ENCODE measurements at places on chromosomes 2 and 18.

GRCh38 chr18:498931-499775, 1.3 kb downstream of the COLEC12 start:
- DNase-seq, result peak; percentile 71

GRCh38 chr2:198405311-198405710, 600.9 kb downstream of the PLCL1 start:
- DNase-seq, result no peak

DNA sequence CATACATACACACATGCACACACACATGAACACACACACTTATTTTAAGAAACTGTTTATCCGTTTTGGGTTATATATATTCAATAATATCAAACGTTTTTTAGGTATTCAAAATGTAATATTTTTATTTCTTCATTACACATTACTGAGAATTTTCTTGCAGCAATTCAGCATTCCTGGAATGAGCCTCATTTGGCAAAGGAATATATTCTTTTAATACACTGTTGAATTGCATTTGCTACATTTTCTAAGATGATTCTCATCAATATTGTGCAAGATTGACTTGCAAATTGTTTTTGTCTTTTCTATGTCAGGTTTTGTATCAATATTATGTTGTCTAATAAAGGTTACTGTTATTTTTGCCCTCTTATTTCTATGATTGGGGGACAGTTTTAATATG, 276.1 kb upstream of the CYP26B1 start:
- DNase-seq, result no peak

GRCh38 chr2:179417436-179417949, 152.9 kb upstream of the SESTD1 start:
- DNase-seq, result no peak

GRCh38 chr18:34595690-34596089, 114.4 kb upstream of the DTNA start:
- peak; percentile 28 for DNase-seq

- no peak for DNase-seq
These were observed 79.6 kb upstream of the B3GNT7 start for GRCh38 chr2:231315896-231316295.

- no peak for DNase-seq
These were observed 46.3 kb upstream of the TEX51 start for GRCh38 chr2:126852361-126852760.

GRCh38 chr18:63956755-63957154, 7.7 kb downstream of the HMSD start:
- no peak for DNase-seq

- DNase-seq, result no peak
These were observed 31.0 kb downstream of the RAB10 start for GRCh38 chr2:26064846-26065245.

GRCh38 chr2:216789081-216789480, 70.8 kb downstream of the TNP1 start:
- DNase-seq, result no peak

DNA sequence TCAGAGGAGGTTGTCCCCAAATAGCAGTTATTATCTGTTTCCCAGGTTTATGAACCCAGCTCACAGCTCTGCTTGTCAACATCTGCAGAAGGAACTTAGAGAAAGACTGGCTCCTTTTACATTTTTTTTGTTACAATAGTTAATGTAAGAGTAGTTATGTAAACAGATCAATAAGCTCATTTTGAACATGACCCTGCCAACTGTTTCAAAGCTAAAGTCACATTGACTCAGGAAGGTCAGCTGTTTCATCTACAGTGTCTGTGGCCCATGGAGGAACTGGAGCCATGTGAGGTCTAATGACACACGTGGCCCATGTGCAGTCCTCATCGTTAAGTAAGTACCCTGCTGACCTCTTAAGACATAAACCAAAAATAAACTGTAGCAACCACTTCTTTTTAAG, 97.1 kb downstream of the SH3RF3 start:
- DNase-seq, result no peak

Measured in cardiac fibroblast (primary cell).